ENCODE measurements at places on chromosomes 6 and 20. TPM values are rescaled to one million over a fixed set of nuclear protein-coding genes. Genes with fewer than 3 reads are reported as not detected.
A peak's percentile ranks its signal among the peaks of the same experiment; 100 is the strongest.

CALHM6 gene
- 9.7 TPM for total RNA-seq

TXLNB gene
- 0.05 TPM for total RNA-seq

- H3K27ac ChIP-seq: no peak overlapping the region
- H3K4me3 ChIP-seq: no peak overlapping the region
- H3K36me3 ChIP-seq: no peaks in the 10 kb centered on the region
- H3K4me1 ChIP-seq: peaks cover 47% of the 10 kb centered on the region
Observed at GRCh38 chr6:105886814-105887544, 199.2 kb upstream of the PRDM1 start.

DNA sequence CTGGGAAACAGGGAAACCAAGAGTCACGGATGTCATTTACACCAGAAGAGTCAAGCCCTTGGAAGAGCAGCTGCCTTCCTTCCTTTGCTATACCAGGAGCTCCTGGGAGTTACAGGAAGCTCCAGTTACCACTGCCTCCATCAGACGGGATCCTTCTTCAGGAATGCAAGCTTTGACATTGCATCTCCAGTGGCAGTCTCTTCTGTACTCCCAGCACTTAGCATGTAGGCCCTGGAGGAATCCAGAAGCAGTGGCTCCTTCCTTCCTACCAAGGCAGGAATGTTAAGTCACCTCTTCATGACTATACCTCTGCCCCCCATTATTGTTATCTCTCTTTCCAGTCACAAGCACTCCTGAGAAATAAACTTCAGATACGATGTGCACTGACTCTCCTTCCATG lies 836.0 kb downstream of the MAFB start:
- H3K27me3 ChIP-seq: no peaks in the 10 kb centered on the region
- H3K4me3 ChIP-seq: no peak overlapping the region
- no peaks in the 10 kb centered on the region for H3K4me1 ChIP-seq
- H3K36me3 ChIP-seq: no peaks in the 10 kb centered on the region

DNA sequence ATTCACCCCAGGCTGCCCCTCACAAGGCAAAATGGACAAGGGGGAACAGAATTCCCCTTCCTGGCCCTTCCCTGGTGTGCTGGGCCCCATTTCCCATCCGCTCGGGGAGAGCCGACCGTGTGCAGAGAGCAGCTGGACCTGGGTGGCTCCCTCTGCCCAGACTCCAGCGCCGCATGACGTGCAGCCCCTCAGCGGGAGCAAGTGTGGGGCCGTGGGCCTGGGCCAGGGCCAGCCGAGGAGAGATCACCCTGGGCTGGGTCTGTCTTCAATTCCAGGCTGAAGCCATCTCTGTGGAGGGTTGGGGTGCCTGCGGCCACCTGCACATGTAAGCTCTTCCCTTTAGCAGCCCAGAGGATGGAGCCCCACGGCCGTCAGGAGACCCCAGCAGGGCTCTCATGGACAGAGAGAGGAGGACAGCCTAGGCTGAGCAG lies 241.8 kb downstream of the TTLL2 start:
- H3K36me3 ChIP-seq: no peaks in the 10 kb centered on the region
- no peaks in the 10 kb centered on the region for H3K27me3 ChIP-seq
- DNase-seq: no peak
- no peak overlapping the region for H3K27ac ChIP-seq
- no peak overlapping the region for H3K4me3 ChIP-seq

GRCh38 chr6:29521006-29521680 lies 33.4 kb upstream of the MAS1L start:
- peaks cover 2% of the 10 kb centered on the region for H3K4me1 ChIP-seq
- DNase-seq: no peak
- no peak overlapping the region for H3K27ac ChIP-seq
- H3K36me3 ChIP-seq: no peaks in the 10 kb centered on the region
- H3K4me3 ChIP-seq: no peak overlapping the region
- peaks cover 33% of the 10 kb centered on the region for H3K27me3 ChIP-seq

- no peak overlapping the region for H3K4me3 ChIP-seq
- no peaks in the 10 kb centered on the region for H3K36me3 ChIP-seq
- H3K27me3 ChIP-seq: no peaks in the 10 kb centered on the region
- no peak overlapping the region for H3K27ac ChIP-seq
- no peak for DNase-seq
- H3K4me1 ChIP-seq: no peaks in the 10 kb centered on the region
Observed at GRCh38 chr6:93219447-93219846, 199.9 kb downstream of the EPHA7 start.

DNA sequence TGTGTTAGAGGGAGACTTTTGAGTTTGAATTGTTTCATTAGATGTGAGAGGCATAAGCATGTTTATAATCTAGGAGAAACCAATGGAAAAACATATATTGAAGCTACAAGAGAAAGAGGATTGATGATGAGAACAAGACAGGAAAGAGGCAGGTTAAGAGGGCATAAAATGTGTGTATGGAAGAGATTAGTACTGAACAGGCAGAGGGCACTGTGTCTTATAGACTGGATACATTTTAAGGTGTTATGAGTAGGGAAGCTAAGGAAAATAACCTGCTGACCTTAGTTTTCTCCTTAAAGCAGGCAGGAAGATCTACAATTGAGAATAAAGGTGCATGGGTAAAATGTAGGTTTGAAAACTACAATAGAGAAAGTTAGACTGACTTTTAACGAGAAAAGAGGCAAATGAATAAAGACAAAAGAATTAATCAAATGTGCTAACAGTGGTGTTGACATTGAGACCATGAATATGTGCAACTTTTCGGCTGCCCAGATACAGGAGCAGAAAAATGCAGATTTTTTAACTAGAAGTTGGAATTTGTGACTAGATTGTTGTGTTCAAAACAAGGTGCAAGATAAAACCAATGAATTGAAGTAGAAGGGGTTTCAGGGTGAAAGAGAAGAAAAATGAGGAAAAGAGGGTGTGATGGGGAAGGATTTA lies 846.3 kb downstream of the HACE1 start:
- H3K27ac ChIP-seq: no peak overlapping the region
- DNase-seq: no peak
- no peaks in the 10 kb centered on the region for H3K27me3 ChIP-seq
- H3K4me3 ChIP-seq: no peak overlapping the region
- no peaks in the 10 kb centered on the region for H3K4me1 ChIP-seq
- H3K36me3 ChIP-seq: no peaks in the 10 kb centered on the region

GRCh38 chr20:17952692-17953684 lies 15.6 kb downstream of the SNX5 start:
- DNase-seq: no peak
- H3K36me3 ChIP-seq: peaks cover 95% of the 10 kb centered on the region
- no peak overlapping the region for H3K4me3 ChIP-seq
- H3K27me3 ChIP-seq: no peaks in the 10 kb centered on the region
- H3K4me1 ChIP-seq: peaks cover 43% of the 10 kb centered on the region
- peak overlapping the region; percentile 66 for H3K27ac ChIP-seq
